Right ventricle myocardium superior (tissue), 1 donor: ENCODE measurements at places on chromosomes 5 and 9. TPM values are rescaled to one million over a fixed set of nuclear protein-coding genes. Genes with fewer than 3 reads are reported as not detected.
A peak's percentile ranks its signal among the peaks of the same experiment; 100 is the strongest.

- DNase-seq = no peak
Observed at GRCh38 chr5:100165309-100165708, 369.9 kb upstream of the FAM174A start.

DNA sequence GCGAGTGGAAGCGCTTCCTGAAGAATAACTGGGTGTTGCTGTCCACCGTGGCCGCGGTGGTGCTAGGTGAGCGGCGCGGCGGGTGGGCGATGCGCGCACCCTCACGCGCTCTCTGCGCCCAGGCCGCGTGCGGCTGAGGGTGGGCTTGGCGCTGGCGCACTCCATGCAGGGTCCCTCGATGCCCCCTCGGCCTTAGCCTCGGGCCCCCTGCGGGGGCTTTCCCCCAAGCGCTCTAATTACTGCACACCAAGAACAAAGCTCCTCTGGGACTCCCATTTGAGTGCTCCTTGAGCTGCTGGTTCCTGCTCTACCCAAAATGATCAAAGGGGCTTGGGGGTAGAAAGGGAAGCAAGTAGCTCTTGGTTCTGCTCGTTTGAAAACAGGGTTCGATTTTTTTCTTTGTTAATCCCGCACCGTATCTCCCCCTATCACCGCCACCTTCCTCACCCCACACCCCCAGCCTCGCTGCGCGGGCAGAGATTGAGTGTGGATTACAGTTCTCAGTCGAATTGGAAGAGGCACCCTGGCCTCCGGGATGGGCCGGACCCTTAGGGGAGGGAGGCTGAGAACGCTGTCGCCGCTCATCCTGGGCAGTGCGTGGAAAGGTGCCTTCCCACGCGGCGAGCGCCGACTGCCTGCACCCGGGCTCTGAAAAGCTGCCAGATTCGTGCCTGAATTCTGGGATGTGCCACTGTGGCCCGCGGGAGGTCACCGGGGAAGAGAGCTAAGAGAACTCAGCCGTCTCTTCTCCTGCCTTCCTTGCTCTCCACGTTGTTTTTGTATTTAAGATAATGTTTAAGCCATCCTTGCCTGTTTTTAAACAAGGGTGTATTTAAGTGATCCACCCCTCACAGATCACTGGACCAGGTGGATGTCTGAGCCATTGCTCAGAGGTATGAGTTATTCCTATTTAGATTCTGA is 697 bp downstream of the SLC1A1 start:
- DNase-seq = peak; percentile 46

Gene PALM2AKAP2
- 87.5 TPM for total RNA-seq

Gene SVEP1
- total RNA-seq = 6.8 TPM

Gene C9orf85
- 7.1 TPM for total RNA-seq
